8988T (cell line): ENCODE measurements at places on chromosomes 13 and 19.

DNA sequence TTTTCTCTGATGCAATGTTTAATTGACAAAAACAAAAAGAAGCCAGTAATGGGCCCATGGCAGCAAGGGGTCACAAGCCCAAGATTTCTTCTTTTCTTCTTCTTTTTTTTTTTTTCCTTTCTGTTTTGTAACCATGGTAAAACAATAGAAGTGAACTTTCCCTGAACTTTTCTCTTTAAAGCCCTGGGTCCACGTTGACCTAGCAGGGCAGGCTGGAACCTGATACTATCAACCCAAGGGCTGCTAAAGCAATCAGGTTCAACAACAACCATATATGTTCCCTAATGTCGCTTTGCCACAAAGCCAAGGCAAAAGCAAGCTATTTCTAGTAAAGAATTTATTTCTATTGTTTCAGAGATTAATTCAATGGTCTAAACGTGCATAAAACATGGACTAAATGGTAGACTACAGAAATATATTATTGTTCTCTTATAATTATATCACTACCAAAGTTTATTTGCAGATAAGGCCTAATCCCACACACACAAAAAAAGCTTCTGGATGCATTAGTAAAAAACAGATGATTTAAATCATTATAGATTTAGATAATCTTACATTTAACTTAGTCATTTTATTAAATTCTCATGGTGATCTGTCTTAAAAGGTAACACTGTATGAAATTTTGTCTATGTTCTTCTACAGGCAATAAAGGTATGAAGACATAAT lies 153.9 kb downstream of the DACH1 start:
- no peak for DNase-seq

DNA sequence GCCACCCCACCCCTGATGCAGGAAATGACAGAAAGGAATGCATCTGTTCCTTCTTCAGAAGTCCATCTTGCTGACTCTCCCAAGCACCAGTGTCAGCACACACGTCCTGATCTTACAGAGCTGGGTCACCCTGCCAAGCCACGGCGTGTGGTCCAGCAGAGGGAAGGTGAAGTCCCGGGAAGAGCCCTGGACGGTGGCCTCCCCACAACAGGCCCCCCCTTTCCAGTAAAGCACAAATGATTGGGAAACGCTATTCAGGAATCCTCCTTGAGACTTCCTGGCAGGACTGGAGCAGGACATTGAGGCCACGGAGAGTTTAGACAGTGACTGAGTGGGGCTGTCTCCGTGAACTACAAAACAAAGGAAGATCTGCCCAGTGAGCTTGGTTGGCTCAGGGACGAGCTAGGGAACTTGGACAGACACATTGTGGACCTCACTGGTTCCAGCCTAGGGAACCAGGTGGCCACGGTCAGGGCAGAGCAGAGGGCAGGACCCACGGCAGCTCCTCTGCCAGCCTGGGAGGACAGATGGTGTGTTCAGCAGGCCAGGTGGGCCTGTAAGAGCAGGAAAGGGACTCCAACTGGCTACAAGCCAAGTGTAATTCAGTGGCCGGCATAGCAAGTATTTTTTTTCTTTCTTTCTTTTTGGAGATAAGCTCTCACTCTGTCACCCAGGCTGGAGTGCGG lies 41.7 kb downstream of the ELL start:
- DNase-seq = no peak

DNA sequence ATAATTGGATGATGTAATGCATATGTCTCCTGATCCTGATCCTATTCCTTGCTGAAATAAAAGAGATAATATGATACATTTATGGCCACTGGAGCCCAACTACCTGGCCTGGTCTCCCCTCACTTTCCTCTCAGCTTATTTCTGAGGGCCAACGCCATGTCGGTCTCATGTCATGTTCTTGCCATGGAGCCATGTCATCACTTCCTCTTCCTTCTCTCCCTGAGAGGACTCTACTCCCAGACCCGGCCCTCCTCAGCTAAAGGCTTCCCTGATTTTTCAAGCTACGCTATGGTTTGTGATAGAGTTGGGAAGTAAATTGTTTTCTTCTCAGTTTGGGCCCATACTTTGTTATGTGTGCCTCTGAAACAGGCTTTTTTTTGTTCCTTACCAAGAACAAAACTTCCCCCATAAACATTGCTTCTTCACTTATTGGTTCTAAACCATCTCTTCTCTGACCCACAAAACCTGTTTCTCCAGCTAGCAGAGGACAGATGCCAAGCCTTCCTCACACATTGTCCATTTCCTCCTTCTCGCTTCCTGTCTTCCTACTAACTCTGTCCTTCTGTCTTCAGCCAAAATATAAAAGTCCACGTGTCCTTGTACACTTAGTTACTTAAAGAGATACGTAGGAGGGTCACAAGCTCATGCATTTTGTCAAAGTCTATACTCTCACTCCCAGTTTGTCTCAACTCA lies 319.9 kb upstream of the DACH1 start:
- DNase-seq = no peak

- no peak for DNase-seq
Measured at GRCh38 chr13:106145997-106146864, 389.2 kb downstream of the EFNB2 start.

GRCh38 chr13:86633346-86633745 lies 834.1 kb upstream of the SLITRK6 start:
- DNase-seq = no peak

DNA sequence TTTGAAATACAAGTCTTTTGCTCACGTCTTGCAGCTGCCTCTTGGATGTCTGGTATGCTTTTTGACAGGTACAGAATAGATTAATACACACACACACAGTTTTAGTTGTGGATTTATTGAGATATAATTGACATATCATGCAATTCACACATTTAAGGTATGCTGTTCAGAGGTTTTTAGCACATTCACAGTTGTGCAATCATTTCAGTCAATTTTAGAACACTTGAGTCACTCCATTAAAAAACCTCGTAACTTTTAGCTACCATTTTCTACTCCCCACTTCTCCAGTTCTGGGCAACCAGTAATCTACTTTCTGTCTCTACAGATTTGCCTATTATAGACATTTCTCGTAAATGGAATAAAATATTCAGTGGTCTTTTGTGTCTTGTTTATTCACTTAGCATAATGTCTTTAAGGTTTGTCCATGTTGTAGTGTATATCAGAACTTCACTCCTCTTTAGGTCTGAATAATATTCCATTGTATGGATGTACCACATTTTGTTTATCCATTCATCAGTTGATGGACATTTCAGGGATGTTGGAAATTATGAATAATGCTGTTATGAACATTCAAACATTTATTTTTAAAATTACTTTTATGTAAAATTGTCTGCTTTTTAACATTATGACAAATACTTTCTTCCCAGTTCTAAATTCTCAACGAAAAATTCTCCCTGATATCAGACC lies 2.5 kb upstream of the ZMYM2 start:
- no peak for DNase-seq

DNA sequence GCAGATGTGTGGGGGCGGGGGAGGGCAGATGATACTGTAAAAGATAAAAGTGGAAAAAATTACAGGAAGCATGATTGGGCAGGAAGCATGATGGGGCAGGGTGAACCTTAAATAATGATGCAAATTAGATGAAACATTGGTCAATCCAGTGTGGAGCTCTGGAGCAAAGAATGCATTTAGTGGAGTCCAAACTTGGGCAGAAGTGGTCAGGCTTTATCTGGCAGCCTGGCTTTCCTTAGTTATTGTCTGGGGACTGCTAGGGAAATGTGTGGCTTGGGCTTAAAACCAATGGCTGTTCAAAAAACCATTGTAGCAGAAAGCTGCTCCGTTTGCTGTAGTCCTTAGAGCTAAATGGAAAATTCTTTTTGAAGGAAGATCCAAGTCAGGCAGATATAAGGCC lies 1077.3 kb upstream of the MIR17HG start:
- no peak for DNase-seq

- no peak for DNase-seq
Measured at GRCh38 chr13:27401210-27401609, 23.2 kb upstream of the GTF3A start.

GRCh38 chr13:105144936-105145335 lies 1390.5 kb downstream of the EFNB2 start:
- DNase-seq = no peak

- DNase-seq = no peak
Measured at GRCh38 chr13:72820156-72820897, 38.4 kb downstream of the PIBF1 start.

DNA sequence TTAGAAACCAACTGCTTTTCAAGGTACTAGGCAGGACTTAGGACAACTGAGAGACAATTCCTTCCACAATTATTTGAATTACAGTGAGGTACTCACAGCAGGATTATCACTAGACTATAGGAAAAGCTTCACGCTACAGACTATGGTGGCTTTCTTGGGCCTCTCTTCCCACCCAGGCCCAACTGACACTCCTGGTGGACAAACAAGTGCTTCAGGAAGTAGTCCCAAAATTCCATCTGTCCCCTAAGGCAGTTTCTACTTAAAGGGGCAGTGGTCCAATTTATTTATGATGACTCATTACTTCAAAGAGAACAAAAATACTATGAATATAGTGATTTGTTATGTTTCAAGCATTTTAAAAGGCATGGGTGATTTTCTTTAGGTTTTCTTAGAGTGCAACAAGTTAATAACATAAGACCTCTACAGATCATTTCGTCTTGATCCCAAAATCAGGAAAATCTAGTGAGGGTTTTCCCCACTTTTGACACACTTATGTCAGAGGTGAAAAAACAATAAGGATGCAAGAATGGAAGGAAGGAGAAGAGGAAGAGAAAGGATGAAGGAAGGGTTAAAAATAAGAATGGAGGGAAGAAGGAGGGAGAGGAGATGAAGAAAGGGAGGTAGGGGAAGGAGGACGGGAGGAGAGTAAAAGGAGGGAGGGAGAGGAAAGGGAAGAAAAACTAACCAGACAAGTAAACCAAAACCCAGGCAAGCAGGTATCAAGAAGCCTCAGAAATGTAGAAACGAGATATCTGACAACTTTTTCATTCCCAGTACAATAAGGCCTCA lies 100.7 kb downstream of the SERP2 start:
- no peak for DNase-seq
